ENCODE measurements at places on chromosomes 12 and 14.

- no peak for DNase-seq
These were observed 10.7 kb upstream of the TBX3 start for GRCh38 chr12:114694436-114695304.

DNA sequence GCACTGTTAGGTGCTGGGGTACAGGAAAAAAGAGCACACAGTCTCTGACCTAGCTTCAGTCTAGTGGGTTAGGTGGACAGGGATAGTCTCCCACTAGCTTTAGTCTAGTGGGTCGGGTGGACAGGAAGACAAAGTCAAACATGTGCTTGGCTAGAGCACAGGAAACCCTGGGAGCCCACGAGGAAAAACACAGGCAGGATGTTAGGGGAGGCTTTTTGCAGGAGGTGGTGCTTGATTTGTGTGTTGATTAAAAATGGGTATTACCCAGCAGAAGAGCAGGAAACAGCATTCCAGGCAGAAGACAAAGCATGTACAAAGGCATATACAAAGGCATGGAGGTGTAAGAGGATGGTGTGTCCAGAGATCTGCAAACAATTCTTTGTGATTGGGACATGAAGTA lies 23.3 kb downstream of the SLC38A2 start:
- no peak for DNase-seq

- no peak for DNase-seq
These were observed 200.6 kb upstream of the CNOT2 start for GRCh38 chr12:70042675-70043074.

DNA sequence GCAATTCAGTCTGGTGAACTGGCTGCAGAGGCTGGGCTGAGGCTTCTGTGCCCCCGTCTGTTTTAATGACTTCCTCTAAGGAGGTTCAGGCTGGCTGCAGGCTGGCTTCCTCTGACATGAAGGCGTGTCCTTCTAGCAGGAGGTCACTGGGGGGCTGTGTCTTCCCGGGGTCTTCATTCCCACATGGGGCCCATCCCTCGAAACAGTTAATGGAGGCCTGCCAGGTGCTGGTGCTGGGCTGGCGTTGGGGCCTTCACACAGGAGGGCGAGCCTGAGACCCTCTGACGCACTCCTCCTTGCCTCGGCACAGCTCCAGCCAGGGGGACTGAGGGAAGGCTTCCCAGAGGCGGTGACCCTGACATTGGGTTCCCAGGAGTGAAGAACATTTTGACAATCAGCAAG lies 57.7 kb upstream of the DLK1 start:
- DNase-seq: no peak

DNA sequence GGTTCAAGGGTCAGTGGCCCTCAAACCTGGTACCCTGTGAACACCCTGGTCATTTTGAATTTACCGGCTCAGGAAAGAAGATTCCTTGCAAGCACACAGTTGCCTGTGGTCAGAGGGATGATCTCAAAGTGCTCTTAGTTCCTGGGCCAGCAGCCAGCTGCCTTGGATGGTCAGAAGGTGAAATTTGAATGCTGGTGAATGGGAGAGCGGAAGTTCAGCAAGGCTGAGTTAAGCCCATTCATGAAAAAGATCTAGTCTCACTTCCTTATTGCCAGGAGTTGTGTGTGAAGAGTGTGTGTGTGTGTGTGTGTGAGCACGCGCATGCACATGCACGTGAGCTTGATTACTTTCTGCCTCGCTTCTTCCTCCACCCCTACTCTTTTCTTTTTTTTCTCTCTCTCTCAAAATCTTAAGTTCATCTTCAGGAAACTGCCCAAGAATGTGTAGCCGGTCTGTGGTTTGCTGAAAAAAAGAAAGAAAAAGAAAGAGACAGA lies 155.5 kb upstream of the CCND2 start:
- no peak for DNase-seq

DNA sequence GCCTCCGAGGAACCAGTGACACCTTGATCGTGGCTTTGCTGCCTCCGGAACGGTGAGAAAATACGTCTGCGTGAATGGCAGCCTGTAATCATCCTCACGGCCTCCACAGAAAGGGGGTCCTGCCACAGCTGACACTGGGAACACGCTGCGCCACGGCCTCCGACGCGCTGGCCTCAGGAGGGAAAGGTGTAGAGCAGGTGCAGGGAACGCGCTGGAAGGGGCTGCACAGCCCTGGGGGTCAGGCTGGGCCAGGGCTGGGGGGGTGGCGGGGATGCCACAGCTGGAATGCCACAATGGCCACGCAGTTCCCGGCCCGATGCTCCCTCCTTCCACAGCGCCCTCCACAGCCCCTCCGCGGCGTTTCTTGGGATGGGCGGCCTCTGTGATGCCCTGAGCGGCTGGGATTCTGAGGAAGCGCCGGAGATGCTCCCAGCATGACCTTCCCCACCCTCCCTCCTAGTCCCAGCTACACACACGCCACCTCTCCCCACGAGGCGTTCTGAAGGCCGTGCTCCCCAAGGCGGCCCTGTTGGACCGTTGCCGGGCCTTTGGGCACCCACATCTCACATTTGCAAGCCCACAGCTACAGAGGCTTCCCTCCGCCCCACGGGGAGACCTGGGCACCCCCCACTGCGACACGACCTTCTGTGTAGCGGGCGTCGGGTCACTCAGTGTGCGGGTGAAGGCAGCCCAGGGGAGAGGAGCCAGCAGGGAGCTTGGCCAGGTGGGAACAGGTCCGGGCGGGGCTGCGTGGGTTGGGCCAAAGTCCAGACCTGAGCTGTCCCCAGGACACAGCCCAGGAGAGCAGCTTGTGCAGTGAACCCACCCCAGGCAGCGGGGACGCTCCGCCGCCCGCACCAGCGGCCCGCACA lies 31.8 kb upstream of the GALNT9 start:
- no peak for DNase-seq

- no peak for DNase-seq
These were observed 151.0 kb downstream of the SLC38A4 start for GRCh38 chr12:46674800-46675199.

GRCh38 chr14:55103971-55104954 lies 24.8 kb upstream of the LGALS3 start:
- no peak for DNase-seq

GRCh38 chr14:23125933-23126524 lies 7.0 kb upstream of the CEBPE start:
- DNase-seq: no peak

DNA sequence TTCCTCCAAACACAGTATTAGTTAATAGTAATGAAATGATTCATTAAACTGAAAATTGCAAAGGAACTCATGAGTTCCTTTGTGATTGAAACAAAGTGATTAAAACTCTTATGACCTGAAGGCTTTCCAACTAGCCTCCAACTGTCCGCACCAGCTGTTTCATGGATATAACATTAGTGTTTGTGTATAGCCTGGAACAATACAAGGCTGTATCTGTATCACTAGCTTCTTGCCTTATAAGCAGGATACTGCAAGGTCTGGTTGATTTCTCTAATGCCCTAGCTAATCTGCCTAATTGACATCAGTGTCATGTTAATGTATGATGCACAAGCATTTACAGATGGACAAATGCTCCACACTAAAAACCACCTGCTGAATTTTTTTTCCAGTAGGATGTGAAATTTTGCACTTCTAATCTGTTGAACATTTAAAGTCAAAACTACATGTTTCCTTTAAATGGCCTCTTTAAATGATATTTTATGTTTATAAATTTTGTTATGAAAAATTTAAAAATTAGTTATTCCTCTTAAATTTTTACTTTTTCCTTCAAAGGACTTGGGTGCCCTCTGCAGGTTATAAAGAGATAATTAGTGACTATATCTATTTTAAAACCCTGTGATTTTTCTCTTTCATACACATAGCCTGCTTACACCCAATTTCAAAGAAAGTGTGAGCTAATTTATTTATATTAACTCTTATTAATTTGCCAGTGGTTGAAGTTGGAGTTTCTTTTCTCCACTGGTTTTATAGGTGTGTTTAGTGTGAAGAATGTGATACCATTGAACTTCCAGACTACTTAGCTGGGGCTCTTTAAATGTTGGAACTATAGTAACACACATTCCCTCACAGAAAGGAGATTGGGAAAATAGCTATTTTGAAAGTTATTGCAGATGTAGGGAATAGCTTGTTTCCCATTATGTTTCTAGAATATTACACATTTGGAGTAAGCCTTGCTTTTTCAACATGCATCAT lies 25.4 kb downstream of the AP5M1 start:
- no peak for DNase-seq

- no peak for DNase-seq
These were observed 74.1 kb downstream of the ESR2 start for GRCh38 chr14:64220056-64220455.

GRCh38 chr14:69696633-69697557 lies 70.0 kb upstream of the SRSF5 start:
- no peak for DNase-seq

GRCh38 chr14:81144824-81145603 lies 75.7 kb downstream of the GTF2A1 start:
- no peak for DNase-seq

- no peak for DNase-seq
These were observed 13.1 kb downstream of the EMP1 start for GRCh38 chr12:13209436-13210235.

- no peak for DNase-seq
These were observed 1963.4 kb upstream of the FLRT2 start for GRCh38 chr14:83566567-83566966.

DNA sequence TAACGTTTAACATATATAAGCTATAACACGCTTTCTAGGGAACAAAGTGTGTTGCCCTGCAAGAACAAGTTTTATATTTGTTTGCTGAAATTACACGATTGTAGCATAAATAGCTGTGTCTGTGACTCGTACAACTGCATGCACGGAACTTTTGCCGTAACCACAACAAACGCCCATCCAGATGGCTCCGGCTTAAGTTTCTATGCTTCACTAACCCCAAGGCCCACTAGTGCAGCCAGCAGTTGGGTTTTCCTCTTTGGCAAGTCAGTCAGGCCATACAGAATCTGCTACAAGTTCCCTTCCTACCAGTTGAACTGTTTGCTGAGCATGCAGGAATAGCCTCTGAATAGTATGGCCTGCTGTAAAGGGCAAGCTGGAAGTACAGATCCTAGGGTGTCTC lies 12.1 kb downstream of the CSRP2 start:
- DNase-seq: no peak

GRCh38 chr12:622416-622815 lies 40.8 kb downstream of the NINJ2 start:
- no peak for DNase-seq

GRCh38 chr12:70828351-70828750 lies 92.2 kb downstream of the PTPRR start:
- DNase-seq: no peak

GRCh38 chr12:71981149-71981548 lies 42.5 kb downstream of the TPH2 start:
- no peak for DNase-seq

DNA sequence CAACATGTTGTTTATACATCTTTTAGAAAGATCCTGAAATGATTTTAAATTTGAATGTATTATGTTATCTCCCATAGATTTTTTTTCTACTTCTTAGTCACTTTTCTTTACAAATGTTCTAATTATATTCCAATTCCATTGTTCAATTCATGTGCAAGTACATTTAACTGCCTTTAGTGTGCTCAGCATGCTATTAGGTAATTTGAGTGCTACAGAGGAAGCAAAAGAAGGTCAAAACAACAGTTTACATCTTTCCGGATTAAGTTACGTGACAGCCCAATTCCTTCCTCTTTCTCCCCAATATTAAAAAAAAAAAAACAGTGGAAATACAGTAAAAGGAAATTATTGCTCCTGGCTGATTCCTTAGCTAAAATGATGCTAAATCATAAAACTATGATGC lies 98.3 kb downstream of the RTN1 start:
- DNase-seq: no peak

DNA sequence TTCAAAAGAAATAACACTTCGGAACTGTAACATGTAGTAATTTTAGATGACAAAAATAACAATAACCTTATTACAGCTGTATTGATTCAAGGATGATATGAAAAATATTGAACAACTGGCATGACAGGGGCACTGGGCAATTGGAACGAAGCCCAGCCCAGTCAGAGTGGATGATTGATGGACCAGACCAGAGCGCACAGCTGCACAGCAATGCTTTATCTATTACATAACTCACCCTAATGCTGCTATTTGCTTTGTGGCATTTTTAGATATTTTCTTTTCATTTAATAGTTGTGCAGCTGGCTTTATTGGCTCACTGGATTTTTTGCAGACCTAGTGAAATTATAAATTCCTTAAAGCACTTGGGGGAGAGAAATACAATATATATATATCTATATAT lies 26.9 kb upstream of the FERMT2 start:
- no peak for DNase-seq

GRCh38 chr14:35355981-35356841 lies 48.3 kb downstream of the NFKBIA start:
- DNase-seq: no peak

DNA sequence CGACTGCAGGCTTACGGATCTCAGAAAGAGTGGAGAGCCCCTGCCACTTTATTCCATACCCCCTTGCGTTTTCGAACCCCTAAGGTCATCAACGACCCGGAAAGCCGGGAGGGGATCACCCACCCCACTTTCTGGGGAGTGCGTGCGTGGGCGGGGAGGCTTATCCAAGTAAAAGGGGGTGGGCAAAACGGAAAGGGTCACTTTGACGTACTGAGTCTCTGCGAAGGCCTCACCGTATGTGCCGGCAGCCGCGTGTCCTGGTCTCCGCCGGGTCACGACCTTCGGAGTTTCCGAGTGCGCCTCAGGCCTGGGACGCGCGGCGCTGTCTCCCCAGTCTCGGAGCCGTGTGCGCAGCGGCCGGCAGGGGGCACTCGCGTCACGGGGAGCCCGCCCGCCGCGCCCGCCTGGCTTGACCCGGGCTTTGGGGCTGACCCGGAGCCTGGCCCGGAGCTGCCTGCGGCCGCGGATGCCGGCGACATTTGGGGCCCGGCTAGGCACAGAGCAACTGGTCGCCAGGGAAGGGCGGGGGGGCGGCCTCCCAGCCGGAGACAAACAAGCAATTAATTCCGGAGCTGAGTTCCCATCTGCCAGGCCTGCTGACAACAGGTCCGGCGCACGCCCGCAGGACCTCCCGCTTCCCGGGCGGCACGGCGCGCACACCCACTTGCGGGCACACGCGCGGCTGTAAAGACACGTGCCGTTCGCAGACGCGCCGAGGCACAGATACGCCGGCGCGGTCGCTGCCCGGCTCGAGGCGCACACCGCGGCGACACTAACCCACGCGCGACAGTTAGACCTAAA lies 890 bp upstream of the KIF26A start:
- no peak for DNase-seq

- DNase-seq: no peak
These were observed 31.1 kb downstream of the FRS2 start for GRCh38 chr12:69501154-69501895.

DNA sequence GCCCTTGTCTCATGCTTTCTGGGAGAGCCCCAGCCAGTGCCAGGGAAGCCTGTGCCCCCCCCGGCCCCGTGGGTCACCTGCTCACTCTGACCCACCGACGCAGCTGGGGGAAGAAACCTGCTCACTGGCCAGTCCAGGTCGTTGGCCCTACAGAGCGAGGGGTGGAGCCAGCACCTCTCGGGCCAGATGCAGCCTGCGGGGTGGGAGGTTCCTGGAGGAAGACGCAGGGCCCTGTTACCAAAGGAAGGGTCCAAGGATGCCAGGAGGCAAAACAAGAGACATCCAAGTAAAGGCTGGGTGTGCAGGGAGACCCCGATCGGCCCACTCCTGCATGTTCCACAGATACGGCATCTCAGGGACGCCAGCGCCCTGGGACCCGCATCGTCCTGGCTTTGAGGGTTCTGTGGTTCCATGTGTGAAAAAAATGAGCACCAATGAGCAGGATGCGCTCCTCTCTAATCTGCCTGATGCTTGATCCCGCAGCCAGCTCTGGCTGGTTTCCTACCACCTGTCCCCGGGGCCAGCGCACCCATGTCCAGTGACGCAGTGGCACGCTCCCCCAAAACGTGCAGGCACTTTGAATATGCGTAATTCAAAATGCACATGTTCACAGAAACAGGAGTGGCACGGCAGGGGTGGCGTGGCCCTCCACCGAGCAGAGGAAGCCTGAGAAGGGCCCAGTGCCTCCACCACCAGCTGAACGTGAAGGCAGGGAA lies 66.0 kb upstream of the GALNT9 start:
- DNase-seq: no peak
